ENCODE measurements at places on chromosomes 5 and 9. TPM values are rescaled to one million over a fixed set of nuclear protein-coding genes. Genes with fewer than 3 reads are reported as not detected.

- DNase-seq, result peak; percentile 85
Measured at GRCh38 chr9:94860678-94861588, 134.4 kb downstream of the AOPEP start.

DNA sequence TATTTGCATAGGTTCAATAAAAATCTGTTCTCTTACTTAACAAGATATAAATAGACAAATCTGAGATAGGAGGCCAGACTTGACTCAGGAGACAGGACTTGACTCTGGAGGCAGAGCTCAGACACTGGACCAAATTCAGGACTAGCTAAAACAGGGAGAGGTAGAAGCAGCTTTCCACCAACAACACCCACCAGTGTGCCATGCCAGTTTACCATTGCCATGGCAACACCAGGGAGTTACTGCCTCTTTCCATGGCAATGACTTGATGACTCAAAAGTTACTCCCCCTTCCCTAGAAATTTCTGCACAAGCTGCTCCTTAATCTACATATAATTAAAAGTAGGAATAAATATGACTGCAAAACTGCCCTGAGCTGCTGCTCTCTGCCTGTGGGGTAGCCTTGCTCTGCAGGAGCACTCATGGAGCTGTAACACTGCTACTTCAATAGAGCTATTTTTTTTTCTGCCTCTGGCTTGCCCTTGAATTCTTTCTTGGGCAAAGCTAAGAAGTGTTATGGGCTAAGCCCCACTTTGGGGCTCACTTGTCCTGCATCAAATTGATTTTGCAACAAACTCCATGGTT lies 473.0 kb downstream of the PLK2 start:
- no peak for DNase-seq

DNA sequence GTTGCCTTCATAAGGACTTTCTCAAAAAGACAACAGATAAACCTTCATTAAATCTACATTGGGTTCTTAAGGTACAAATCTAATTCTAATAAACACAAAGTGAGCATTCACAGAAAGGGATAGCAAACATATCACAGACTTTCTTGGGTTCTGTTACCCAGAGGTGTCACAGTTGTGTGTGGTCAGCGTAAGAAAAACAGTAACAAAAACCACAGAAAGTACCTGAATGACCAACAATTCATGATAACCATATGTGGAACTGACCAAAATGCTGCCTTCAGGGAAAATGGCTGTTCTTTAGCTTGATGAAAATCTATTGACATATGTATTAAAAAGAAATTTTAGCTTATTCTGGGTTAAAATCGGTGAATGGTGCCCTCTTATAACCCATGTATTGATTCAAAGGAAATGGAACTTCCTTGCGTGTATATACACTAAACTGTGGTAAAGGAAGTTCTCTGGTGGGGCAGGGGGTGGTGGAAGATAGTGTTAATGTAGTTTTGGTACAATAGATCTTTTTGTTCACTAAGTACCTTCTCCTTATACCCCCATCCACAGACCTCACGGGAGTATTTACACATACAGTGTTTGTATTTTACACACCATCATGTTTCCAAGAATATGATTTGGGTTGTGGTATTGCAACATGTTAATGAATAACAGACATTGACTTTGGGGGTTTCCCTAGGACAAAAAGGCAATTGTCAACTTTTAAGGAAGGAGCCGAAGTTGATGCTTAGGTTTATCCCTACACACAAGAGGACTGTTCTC lies 152.5 kb downstream of the APBA1 start:
- DNase-seq, result no peak

DNA sequence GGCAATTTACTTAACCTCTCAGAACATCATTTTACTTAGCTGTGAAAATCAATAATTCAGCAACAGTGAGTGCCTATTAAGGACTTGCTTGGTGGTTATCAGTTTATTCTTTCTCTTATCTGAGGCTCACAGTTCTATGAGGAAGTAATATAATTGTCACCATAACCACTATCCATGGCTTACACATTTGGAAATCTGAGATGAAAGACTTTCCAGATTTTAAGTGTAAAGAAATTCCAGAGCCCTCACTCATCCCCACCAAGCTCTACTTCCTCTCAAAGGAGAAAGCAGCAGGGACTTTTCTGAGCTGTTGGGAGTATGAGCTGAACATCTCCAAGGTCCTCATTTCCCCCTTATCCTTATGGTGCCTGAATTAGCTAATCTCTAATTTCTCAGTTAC lies 321.5 kb downstream of the FBXL7 start:
- DNase-seq, result no peak

DNA sequence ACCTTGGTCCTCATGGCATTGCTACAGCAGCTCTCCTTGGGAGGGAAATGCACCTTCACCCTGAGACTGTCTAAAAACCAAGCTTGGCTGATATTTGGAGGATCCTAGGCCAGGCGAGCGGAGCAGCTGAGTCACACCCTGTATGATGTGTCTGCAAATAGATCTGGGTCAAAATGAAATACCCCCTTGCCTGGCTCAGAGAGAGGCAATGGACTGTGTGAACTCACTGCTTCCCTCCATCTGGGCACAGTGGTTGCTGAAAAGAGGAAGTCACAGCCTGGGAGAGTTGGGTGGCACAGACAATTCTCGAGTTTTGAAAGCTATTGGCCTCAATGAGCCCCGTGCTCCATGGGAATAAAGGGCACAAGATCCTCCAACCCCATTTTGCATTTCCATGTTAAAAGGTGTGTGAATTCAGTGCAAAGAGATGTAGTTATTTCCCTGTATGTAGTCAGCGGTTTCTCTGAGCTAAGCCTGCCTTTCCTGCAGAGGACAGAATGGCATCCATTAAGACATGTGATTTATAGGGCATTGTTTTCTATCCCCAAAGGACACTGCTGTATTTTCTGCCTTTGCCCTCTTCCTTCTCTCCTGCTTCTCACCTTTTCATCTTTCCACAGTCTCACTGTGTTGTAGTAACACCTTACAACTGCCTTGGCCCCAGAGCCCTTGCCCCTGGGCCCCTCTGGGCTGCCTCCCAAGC lies 177.2 kb downstream of the GADD45G start:
- DNase-seq, result peak; percentile 59

- no peak for DNase-seq
Measured at GRCh38 chr5:120103495-120103894, 360.6 kb upstream of the PRR16 start.

- no peak for DNase-seq
Measured at GRCh38 chr5:149432911-149433401, 53.9 kb upstream of the IL17B start.

- no peak for DNase-seq
Measured at GRCh38 chr9:120712539-120713031, 1.7 kb downstream of the MEGF9 start.

DNA sequence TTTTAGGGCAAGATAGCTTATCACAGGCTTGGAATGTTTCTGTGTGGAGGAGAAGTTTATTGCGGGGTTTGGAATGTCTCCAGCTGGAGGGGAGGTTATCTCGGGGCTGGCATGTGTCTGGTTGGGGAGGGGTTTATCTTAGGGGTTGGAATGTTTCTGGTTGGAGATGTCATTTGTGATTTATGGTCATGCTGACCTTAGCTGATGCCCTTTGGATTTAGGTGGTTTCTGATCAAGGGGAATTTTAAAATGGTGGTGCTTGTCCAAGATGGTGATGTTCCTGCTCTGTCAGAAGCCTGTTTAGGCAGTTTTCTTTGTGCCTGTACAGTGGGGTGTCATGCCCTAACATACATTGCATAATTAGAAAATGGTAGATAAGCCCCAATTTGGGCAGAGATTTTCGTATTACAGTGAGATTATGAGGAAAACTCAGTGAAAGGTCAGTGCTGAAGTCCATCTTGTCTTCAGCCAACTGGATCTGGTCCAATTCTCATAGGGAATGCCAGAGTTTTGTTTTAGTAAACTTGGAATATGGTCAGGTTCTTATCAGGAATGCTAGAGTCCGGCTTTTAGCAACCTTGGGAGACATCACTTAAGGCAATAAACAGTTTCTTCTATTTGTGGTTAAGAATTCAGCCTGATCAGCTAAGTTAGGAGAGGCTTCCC lies 14.3 kb downstream of the CDK20 start:
- no peak for DNase-seq

DNA sequence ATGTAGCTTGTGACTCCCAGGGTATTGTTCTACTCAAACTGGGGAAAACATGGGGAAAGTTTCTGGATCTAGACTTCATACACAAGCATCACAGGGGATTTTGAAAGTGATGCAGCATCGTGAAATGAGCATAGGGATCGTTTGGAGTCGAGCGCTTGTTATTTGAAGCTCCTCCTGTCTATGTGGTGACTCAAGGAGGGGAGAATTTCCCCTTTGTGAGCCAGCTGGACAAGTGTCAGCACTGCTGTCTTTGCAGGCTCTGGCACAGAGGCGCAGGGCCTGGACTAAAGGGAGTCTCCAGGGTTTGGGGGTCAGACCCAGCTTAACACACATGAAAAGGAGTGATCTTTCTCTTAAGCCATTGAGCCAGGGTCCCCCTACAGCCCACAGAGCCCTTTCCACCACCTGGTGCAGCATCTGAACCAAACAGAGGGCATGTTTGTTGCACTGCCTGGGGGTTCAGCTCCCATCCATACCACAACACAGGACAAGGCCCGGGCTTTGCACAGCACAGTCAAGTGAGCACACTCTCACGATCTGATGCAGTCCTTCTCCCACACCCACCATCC lies 51.0 kb downstream of the IRF1 start:
- DNase-seq, result peak; percentile 51

- DNase-seq, result no peak
Measured at GRCh38 chr5:132428147-132428482, 58.6 kb downstream of the SLC22A5 start.

DNA sequence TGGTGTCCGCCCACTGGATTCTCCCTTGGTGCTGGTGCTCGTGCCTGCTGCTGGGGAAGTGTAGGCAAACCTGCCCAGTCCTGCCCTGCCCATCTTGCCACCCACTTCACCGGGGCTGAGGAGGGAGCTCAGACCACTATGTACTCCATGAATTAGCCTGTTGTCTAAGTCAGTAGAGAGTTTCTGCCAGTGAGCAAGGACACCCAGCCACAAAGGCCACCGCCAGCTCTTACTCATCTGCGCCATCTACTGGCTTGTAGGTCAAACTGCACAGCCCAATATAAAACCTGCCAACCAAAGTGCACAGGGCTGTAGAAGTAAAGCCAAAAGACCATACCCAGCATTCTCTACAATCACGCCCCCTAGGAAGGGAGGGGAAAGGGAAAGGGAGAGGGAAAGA lies 102.3 kb downstream of the GLIS3 start:
- DNase-seq, result peak; percentile 11

DNA sequence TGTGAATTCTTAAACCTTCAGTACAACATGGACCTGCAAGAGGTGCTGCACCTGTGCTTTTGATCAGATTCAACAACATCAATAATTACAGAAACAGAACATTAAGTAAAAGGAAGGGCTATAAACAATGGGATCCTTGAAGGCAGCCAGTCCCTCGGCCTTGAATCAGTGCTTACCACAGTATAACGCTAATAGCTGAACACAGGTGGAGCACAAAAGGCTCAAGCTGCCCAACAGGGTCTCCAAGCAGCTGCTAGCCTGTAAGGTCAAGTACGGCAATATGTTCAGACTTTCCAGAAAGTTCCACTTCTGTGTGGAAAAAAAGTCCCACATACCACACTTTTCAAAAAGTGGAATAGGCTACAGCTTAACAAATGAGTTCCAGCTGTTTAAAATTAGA lies 61.9 kb upstream of the ITGA1 start:
- peak; percentile 6 for DNase-seq

- DNase-seq, result peak; percentile 60
Measured at GRCh38 chr5:141848744-141849414, 29.3 kb downstream of the PCDH1 start.

DNA sequence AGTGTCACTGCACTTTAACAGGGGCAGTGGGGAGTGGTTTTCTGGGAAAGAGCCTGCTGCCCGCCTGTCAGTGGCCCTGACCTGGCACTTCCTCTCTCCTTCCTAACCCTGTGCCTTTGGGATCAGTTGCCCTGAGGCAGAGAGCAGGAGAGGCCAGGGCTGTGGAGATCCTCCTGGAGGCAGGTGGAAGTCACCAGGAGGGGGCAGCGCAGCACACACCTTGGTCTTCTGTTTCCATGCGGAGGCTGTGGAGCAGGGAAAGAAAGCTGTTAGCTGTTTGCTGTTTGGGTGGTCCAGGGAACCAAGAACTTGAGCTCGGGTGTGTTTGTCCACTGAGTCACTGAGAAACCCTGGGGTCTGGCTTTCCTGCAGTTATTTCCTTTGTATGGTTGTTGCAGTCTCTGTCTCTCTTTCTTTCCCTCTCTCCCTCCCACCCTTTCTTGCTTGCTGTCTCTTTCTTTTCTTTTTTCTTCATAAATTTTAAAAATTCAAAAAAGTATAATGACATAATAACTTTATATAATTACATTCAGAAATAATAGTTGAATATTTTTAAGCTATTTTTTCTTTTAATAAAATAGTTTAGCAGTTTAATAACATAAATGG lies 28.1 kb downstream of the NTRK2 start:
- DNase-seq, result peak; percentile 70

DNA sequence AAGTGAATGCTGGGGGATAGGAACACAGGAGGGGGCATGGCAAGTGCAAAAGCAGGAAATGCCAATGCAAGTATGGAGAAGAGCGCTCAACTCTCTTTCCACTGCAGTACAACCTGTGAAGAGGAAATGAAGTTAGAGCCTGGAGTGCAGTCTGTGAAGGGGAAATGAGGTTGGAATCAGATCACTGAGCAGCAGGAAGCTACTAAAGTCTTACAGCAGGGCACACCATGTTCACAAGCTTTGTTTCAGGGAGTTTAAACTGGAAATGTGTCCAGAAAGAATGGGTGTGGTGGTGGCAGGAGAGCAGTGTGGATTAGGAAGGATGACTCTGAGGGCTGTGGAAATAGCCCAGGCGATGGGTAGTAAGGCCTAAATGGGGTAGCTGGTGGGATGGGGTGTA lies 15.4 kb downstream of the ARHGEF37 start:
- DNase-seq, result no peak

GRCh38 chr9:117704024-117704575 lies at the start of gene TLR4:
TLR4 (plus strand) TSS chr9:117704403; CDS start chr9:117704473, 70 bp downstream.
- DNase-seq, result no peak

DNA sequence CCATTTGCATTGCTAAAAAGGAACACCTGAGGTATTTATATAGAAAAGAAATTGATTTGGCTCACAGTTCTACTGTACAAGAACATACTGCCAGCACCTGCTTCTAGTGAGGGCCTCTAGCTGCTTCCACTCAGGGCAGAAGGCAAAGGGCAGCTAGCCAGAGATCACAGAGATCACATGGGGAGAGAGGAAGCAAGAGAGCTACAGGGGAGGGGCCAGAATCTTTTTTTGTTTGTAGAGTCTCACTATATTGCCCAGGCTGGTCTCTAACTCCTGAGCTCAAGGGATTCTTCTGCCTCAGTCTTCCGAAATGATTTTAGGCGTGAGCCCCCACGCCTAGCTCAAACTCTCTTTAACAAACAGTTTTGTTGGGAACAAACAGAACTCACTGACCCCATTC lies 6.1 kb downstream of the SLCO4C1 start:
- no peak for DNase-seq

- DNase-seq, result no peak
Measured at GRCh38 chr9:131436865-131437271, 43.0 kb downstream of the PRRC2B start.

GRCh38 chr9:2163231-2163885 lies 148.2 kb downstream of the SMARCA2 start:
- no peak for DNase-seq

GRCh38 chr5:67012171-67012570 lies 184.4 kb downstream of the CD180 start:
- DNase-seq, result peak; percentile 41

The PCDHGA8 gene
- not detected for total RNA-seq

The CSF1R gene
- total RNA-seq, result not detected

The SARDH gene
- total RNA-seq, result 5.6 TPM

The PCSK1 gene
- total RNA-seq, result not detected

The DPYSL3 gene
- 0.38 TPM for total RNA-seq

The PRXL2C gene
- 5.2 TPM for total RNA-seq

The PELO gene
- 25.4 TPM for total RNA-seq

The ZNF618 gene
- total RNA-seq, result 0.22 TPM

The LCN2 gene
- not detected for total RNA-seq

The RELL2 gene
- total RNA-seq, result 35.6 TPM
